Ovary (tissue), 10 donors: ENCODE measurements at places on chromosomes 1 and 21. TPM values are rescaled to one million over a fixed set of nuclear protein-coding genes. Genes with fewer than 3 reads are reported as not detected.
A peak's percentile ranks its signal among the peaks of the same experiment; 100 is the strongest.

The LPAR3 gene
- total RNA-seq, result 2.1 TPM

The LRRIQ3 gene
- not detected for total RNA-seq

The VANGL2 gene
- total RNA-seq, result 18.4 TPM

The SPATA46 gene
- total RNA-seq, result not detected

The DEDD gene
- 32.7 TPM for total RNA-seq

The FCRLB gene
- total RNA-seq, result 1.2 TPM

The ALG14 gene
- 3.2 TPM for total RNA-seq

The EPHA10 gene
- not detected for total RNA-seq

The SPRR2A gene
- 0.59 TPM for total RNA-seq

The RBM11 gene
- total RNA-seq, result 7.6 TPM

The LYPD8 gene
- 0.24 TPM for total RNA-seq

The LCE6A gene
- total RNA-seq, result not detected

The MTARC2 gene
- 26.9 TPM for total RNA-seq

The RNPEP gene
- total RNA-seq, result 43.9 TPM

The LCA5L gene
- 1.2 TPM for total RNA-seq

- DNase-seq, result no peak
These were observed 1.8 kb upstream of the TBX15 start for GRCh38 chr1:118989878-118990378.

- DNase-seq, result no peak
These were observed 6.9 kb upstream of the PRSS38 start for GRCh38 chr1:227808566-227808965.

GRCh38 chr1:59346429-59346828, 49.5 kb downstream of the FGGY start:
- DNase-seq, result no peak

GRCh38 chr1:3192825-3193224, 123.8 kb downstream of the PRDM16 start:
- no peak for DNase-seq

DNA sequence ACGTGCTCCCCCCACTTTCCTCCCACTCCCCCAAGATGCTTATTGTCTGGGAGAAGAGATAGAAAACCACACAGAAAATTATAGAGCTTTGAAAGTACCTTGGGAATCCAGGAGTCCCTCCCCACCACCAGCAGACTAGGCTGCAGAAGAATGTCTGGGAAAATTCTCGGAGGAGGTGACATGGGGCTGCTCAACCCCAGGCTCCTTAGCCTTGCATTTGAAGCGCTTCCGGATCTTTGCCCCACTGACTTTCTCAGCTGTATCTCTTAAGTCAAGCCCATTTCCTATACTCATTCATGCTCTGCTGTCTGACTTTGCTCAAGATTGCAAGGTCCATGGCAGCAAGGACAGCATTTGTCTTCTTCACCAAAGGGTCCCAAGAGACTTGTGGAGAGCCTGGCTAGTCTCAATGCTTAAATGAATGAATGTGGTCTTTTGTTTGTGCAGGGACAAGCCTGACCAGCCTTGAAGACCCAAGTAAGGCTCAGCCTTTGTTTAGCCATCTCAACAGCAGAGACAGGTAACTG, 38.0 kb downstream of the DNTTIP2 start:
- no peak for DNase-seq

- DNase-seq, result no peak
These were observed 264.6 kb upstream of the RAB4A start for GRCh38 chr1:229006121-229006870.

DNA sequence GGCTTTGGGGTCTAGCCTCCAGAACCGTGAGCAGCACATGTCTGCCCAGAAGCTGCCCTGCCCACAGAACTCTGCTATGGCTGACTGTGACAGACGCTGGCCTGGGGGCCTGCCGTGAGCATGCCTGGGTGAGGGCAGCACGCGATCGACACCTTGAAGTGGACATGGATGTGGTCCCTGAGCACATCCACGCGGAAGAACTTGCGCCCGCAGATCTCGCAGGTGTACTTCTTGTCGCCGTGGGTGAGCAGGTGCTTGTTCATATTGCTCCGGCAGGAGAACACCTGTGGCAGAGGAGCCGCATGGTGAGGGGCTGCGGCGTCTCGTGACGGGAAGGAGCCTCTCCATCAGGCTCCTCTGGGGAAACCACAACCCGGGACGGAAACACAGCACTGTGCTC, 56.0 kb downstream of the PRDM15 start:
- DNase-seq, result no peak

- no peak for DNase-seq
These were observed 132.6 kb upstream of the IRF2BP2 start for GRCh38 chr1:234742622-234743021.

GRCh38 chr21:41752231-41752681, 14.6 kb downstream of the RIPK4 start:
- no peak for DNase-seq

- no peak for DNase-seq
These were observed 106.3 kb upstream of the LBR start for GRCh38 chr1:225534135-225534534.

DNA sequence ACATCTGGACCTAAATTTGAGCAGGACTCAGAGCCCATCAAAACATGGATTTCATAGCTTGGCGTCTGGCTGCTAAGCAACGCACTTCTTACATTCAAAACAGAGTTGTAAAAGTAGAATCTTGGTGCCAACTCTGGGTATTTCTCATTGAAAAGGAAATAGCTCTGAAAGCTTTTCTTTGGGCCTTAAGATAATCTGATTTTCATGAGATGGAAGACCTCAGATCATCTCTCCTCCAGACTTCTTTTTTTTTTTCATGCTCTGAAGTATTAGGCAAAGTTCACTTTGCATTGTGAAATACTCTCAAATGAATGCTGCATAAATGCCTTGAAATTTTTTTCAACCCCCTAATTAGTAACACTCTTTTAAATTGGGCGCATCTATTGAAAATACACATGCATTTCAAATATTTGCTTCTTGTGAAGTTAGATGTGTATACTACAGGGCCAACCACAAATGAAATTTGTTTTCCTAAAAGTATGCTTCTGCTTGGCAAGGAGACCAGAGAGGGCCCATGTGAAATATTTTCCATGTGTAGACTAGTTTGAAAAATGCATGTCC, 4.2 kb downstream of the ADAMTS5 start:
- no peak for DNase-seq

DNA sequence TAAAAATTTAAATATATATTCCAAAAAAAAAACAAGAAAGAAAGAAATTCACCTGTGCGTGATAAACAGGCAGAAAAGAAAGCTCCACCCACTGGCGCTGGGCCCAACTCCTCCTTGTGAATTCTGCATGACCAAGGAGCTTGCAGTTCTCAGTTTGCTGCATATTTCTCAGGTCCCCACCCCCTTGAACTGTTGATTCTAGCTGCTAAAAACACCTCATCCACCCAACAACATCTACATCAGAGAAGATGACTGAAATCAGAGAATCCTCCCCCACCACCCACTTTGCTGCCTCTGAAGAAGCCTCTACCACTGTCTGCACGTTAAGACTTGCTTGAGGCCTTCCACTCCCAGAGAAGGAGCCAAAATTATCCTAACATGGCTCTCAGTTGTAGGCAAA, 104.8 kb downstream of the RGS2 start:
- peak; percentile 54 for DNase-seq

- no peak for DNase-seq
These were observed 52.5 kb downstream of the DISP1 start for GRCh38 chr1:222867316-222867715.

DNA sequence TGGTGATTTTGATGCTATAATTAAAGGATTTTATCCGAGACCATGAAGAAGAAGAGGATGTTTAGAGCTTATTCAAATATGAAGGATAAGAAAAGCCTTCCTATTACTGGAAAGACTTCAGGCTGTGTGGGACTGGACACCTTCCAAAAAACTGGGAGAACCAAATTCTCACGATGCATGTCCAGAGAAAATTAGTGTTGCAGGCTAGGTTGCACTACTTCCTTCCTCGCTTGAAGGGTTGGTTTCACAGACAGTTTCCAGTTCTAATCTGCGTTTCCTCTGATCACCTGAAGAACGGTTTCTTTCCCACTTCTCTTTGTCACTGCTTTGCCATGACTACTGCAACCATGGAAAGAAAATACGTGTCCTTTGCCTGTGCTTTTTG, 2.0 kb downstream of the MTARC2 start:
- DNase-seq, result peak; percentile 31

DNA sequence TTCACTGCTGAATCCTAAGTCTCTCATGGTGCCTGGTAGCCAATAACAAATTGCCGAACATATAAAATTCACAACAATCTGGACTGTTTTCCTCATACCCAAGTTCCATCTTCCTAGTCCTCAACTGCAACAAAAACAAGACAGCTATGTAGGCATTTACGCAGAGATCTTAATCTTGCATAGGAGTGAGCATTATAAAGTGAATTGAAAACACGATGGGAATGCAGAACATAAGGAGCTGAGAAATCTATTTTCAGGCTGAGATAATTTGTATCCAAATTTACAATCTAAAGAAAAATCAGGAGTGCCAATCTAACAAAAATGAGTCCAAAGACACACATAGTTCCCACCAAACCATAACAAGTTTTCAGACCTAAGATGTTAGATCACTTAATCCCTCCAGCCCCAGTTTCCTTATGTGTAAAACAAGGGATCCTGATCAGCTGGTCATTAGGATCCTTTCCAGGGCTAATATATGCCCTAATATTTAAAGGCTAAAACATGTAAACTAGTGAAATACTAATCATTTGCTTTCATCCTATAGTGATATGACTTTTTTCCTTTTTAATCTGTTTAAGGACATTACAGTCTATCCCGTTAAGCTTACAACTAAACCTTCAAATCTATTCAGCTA, 1.9 kb downstream of the SLC16A1 start:
- DNase-seq, result no peak

DNA sequence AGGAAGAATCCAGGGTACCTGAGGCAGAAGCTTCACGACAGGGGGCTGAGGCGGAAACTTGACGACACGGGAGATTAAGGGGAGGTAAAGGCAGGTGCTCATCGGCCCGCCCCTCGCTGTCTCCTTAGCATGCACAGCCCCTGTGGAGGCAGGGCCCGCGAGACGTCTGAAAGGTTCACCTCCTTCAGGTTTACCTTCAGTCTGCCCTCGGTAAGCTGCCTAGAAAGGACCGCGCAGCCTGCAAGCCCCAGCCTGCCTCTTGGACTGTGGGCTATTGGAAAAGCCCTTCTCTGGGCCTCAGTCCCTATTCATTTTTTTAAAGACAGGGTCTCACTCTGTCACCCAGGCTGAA, 28.5 kb downstream of the KNCN start:
- DNase-seq, result no peak

- no peak for DNase-seq
These were observed 32.0 kb downstream of the MTF2 start for GRCh38 chr1:93111065-93111464.

GRCh38 chr1:232179896-232180778, 449.8 kb downstream of the SIPA1L2 start:
- no peak for DNase-seq

DNA sequence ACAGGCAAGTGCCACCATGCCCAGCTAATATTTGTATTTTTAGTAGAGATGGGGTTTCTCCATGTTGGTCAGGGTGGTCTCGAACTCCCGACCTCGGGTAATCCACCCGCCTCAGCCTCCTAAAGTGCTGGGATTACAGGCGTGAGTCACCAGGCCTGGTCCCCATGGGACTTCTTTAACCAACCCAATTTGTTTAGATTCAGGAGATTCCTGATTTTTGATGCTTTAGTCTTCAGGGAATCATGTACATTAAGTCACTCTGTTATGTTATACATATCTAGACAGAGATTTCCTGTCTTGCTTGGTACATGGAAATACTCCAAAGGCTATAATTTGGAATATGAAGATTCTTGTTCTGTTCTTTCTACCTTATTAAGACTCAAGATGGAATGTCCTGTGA, 202.4 kb upstream of the L1TD1 start:
- no peak for DNase-seq

GRCh38 chr1:156228501-156228900, 13.5 kb upstream of the BGLAP start:
- DNase-seq, result no peak

DNA sequence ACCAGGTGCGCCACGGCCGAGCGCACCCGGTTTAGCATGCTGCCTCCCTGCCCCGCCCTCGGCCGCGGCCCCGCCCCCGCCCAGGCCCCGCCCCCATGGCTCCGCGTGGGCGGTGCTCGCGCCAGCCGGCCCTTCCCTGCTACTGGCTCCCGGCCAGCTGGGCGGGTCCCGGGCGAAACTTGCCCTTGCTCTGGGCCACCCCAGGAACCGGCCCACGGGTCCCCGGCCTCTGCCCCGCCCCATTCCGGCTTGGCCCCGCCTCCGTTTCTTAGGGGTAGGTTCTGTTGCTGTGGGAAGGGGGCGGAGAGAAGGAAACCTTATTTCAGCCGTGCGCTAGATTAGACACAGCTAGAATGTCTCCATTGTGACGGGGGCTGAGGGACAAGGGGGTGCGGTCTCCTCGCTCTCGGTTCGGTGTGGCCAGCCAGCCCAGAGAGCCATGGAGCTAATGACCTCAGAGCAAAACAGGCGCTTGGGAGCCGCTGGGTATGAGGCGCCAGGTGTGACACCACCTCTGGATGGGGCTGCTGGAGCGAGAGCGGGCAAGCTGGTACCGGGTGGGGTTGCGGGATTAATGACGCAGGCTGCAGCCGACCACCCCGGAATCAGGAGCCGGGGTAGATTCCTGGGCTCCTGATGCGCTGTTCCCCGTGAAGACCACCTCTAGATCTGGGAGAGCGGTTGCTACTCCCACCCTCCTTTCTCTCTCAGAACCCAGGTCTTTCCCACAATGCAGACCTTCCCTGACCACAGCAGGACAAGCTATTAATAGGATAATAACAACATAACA, at the start of gene PPM1J:
Gene PPM1J, minus strand, starts transcription at position 69 of the 790 bp plus-strand sequence. Its CDS starts 31 bp downstream, at position 38.
- DNase-seq, result peak; percentile 96

DNA sequence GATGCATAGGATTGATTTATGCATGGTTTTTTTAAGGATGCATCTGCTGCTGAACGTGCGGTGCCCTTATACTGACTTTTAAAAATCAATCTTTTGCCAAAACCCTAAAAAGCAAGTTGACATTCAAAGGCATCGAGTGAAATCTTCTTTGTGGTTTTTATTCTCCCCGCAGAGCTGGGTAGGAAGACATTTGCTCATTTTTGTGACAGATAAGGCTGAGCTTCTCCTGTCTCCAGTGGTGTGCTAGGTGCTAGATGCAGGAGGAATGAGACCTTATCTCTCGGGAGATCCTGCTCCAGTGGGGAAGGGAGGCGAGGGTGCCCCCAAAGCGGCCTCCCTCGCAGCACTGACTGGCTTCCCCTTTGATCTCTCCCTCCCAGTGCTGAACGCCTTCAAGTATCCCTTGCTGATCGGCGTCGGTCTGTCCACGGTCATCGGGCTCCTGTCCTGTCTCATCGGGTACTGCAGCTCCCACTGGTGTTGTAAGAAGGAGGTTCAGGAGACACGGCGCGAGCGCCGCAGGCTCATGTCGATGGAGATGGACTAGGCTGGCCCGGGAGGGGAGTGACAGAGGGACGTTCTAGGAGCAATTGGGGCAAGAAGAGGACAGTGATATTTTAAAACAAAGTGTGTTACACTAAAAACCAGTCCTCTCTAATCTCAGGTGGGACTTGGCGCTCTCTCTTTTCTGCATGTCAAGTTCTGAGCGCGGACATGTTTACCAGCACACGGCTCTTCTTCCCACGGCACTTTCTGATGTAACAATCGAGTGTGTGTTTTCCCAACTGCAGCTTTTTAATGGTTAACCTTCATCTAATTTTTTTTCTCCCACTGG, 14.9 kb upstream of the CD101 start:
- DNase-seq, result no peak
